NCI-H524 (cell line): ENCODE measurements at places on chromosomes 11 and 22.
A peak's percentile ranks its signal among the peaks of the same experiment; 100 is the strongest.

DNA sequence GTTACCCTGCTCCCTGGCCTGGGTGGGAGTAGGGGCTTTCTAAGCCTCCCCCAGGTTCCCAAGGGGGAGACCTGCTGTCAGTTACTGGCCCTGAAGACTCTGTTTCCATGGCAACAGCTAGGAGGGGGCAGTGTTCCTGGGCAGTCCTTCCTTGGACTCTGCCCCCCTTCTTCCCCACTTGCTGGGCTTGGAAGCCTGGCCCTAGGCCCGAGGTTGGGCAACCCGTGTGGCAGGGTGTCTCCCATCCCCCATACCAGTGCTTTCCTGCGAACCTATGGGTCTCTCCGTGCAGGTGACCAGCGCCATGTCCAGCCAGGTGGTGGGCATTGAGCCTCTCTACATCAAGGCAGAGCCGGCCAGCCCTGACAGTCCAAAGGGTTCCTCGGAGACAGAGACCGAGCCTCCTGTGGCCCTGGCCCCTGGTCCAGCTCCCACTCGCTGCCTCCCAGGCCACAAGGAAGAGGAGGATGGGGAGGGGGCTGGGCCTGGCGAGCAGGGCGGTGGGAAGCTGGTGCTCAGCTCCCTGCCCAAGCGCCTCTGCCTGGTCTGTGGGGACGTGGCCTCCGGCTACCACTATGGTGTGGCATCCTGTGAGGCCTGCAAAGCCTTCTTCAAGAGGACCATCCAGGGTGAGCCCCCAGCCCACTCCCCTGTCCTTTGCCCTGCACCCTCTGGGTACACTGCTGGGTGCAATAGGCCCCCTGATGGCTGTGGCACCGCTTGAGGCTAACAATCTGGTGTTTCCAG is 1.7 kb downstream of the ESRRA start:
- no peak for DNase-seq

- no peak for DNase-seq
These were observed 4.1 kb upstream of the GAS2L1 start for GRCh38 chr22:29302402-29302680.

- no peak for DNase-seq
These were observed 1.4 kb upstream of the CRTAM start for GRCh38 chr11:122836916-122837315.

GRCh38 chr22:35548722-35549112 is 8.1 kb downstream of the RASD2 start:
- no peak for DNase-seq

- DNase-seq, result no peak
These were observed 36.9 kb downstream of the ARFGAP3 start for GRCh38 chr22:42820045-42820763.

- DNase-seq, result no peak
These were observed 79.9 kb downstream of the WNT7B start for GRCh38 chr22:45896964-45897538.

- DNase-seq, result peak; percentile 20
These were observed 45.2 kb upstream of the RASSF10 start for GRCh38 chr11:12963792-12964536.

DNA sequence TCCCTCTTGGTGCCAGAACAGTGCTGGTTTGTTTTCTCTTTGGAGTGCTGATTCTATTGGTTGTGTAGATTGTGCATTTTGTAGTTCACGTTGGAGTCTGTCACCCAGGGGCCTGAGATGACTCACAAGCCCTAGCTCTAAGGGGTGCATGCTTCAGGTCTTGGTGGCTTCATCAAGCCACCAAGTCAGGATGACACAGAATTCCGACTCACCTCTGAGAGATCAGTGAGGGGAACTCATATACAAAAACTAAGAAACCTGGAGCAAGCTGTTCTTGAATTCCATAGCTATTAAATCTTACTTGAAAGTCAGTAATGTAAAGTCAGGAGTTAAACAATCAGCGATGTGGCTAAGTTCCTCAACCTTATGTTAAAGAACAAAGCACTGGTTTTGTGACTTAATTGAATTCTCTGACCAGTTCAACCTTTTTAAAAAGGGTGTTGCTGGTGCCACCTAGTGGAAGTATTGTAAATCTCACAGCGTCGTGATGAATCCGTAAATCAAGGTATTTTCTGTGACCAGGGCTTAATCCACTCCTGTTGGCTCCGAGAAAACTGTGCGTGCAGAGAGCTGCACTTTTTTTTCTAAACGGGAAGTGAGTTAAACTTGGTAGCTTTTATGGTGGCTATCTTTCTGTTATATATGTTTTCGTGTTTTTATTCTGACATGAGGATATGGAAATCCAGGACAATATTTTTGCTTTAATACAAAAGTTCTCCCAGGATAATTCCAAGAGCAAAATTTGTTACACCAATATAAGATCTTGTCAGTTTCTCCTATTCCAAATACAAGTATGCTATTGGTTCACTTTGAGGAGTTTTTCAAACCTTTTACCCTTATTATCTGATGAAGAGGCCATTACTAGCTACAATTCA is 14.6 kb downstream of the MMP13 start:
- peak; percentile 53 for DNase-seq

- no peak for DNase-seq
These were observed 8.5 kb upstream of the ZNRF3 start for GRCh38 chr22:28874811-28875320.

GRCh38 chr22:24445481-24446259 is 18.3 kb downstream of the ADORA2A start:
- peak; percentile 95 for DNase-seq

DNA sequence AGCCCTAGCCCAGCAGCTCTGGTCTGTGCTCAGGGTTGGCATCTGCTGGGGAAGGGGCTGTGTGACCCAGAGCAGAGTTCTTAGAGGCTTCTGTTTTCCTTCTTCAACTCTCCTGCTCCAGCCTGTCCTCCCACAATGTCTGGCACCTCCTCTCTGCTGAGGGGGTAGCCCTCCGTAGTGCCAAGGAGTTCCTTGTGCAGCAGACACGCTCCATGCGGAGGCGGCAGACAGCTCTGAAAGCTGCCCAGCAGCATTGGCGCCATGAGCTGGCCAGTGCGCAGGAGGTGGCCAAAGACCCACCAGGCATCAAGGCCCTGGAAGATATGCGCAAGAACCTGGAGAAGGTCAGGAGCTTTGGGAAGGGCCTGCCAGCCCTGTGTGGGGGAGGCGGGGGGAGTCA is 69.3 kb downstream of the CEP164 start:
- no peak for DNase-seq

DNA sequence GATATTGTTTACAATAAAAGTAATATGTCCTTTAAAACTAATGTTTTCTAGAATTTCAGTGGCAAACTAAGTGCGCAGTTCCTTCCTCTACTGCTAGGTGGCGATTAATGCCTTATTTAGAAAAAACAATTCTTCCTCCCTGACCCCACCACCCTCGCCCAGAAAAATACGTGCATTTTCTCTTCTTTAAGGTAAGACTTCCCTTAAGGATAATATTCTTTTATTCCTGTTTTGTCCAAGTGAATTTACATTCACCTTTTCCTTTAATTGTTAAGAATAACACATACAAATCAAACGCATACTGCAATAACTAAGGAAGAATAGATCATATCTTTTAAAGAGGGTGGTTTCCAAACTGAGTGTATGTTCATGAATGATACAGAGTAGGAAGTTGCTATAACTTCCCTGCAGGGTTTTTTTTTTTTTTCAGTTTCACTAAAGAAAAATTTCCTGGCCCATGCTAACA is 17.0 kb upstream of the PSMA1 start:
- DNase-seq, result no peak

- no peak for DNase-seq
These were observed 7.2 kb downstream of the CRELD2 start for GRCh38 chr22:49925525-49926128.

DNA sequence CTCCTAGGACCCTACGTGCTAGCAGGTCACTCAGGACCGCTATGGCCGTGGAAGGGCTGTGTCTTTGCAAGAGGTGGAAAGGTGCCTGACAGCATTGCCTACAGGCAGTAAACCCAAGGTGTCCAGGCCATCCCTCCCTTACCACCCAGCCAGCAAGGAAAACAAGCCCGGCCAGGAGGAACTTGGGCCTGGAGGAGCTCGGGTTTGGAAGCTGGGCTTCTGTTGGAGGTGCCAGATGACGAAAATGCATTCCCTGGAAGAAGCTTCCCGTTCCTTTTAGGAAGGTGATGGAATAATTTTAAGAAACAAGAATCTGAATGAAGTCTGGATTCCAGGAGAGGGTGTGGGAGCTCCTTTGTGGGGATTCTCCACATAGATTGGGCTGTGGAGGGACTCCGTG is 23.6 kb downstream of the FBLN1 start:
- no peak for DNase-seq

DNA sequence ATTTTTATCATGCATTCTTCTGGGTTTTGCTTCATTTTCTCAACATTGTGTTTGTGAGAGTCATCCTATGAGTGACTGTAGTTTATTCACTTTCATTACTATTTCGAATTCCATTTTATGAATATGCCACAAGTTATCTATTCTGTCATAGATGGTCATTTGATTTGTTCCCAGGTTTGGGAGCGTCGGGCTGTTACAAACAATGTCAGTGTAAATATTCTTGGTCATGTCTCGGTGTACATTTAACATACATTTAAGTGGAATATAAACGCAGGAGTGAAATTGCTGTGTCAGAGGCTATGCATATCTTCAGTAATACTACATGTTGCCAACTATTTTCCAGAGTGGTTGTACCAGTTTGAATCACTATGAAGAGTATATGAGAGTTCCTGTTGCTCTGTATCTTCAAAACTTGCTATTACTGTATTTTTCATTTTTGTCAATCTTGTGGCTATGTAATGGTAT is 2.4 kb downstream of the TRIM44 start:
- no peak for DNase-seq

DNA sequence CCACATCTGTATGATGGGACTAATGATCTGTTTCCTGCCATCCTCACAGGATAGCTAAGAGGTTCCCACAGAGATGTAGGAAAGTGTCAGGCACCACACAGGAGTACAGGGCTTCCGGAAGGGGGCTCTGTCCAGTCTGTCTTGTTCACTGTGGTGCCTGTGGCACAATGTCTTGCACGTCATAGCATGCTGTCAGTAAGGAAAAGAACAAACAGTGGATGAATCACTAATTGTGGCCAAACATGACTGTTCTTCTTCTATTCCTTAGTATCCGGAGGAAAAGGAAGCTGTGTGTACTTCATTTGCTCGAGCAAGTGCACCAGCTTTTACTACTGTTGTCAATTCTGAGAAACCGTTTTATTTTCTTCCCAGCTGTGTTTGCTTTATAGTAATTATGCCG is 73.4 kb upstream of the YWHAH start:
- no peak for DNase-seq

DNA sequence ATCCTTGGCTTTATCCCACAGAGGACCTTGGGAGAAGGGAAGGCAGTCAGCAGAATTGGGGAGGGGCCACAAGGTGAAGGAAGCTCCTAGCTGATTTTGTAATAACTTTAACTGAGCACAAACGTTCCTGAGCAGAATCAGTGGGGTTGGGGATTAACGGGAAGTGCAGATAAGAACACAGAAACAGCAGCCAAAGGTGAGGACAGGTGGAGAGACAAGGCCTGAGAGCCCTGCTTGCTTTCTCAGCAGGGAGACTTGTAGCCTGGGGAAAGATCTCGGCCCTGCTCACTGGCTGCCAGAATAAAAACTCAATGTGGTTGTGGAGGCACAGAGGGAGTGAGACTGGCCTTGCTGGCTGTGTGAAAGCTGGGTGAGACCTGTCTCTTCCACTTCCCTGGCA is 265.2 kb upstream of the FAT3 start:
- no peak for DNase-seq

DNA sequence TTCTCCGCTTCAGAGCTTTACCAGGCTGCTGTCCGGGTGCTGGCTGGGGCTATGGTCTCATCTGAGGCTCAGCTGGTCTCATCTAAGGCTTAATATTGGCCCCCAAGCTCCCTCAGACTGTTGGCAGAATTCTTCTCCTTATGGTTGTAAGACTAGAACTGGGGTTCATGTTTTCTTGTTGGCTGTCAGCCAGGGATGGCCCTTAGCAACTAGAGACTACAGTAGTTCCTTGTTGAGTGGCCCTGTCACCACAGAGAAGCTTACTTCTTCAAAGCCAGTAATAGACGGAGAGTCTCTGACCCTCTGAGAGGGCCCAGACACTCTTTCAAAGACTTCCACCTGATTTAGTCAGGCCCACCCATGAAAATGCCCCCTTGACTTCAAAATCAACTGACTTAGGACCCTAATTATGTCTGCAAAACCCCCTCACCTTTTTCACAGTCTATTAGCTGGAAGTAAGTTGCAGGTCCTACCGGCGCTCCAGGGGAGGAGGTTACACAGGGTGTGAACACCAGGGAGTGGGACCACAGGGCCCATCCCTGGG is 24.2 kb upstream of the TREH start:
- DNase-seq, result no peak

DNA sequence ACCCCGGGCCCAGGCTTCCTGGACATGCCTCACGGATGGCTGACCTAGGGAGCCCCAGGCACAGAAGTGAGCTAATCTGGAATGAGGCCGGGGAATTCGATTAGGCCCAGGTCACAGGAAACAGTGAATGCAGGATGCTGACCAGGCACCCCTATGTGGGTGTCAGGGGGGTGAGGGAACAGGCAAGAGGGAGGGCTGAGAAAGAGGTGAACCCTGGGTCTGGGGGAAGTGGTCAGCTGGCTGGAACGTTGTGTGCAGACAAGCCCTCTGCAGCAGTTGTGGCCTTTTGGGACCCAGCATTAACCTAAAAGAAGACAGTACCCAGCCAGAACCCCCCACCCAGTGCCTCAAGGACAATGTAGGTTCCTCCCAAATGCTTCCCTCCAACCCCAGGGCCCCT is 8.1 kb downstream of the SERHL2 start:
- no peak for DNase-seq
